ENCODE measurements at places on chromosomes 16 and 17.

GRCh38 chr16:62821824-62822223 lies 785.6 kb upstream of the CDH8 start:
- no peak for DNase-seq

GRCh38 chr17:48294806-48295361 lies 135.1 kb downstream of the SKAP1 start:
- no peak for DNase-seq

DNA sequence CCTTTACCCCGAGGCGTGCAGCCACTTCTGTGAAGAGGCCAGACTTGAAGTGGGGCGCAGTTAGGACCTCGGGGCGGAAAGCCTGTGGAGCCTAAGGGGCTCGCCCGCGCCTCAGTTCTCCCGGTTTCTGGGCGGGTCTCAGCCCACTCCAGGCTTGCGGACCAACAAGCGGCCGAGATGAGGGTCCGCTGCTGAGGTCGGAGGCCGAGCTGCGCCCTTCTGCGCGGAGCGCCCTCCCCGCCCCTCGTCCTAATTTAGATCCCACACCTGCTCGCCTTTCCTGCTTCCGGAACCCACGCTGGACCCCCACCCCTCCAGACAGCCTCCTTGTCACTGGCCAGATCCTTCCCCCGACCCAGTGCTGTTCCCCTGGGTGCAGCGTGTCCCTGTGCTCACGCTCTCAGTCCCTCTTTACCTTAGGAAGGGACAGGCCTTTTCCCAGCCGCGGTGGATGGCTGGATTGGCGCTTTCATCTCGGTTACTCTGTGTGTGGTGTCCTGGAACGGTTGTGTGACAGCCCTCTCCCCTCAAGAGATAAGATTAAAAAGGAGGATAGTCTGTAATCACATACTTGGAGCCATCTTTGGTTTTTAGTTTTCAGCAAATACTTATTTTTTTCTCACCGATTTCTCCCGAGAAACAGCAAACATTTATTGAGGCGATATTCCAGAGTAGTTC lies 933 bp upstream of the ATXN7L3 start:
- no peak for DNase-seq

DNA sequence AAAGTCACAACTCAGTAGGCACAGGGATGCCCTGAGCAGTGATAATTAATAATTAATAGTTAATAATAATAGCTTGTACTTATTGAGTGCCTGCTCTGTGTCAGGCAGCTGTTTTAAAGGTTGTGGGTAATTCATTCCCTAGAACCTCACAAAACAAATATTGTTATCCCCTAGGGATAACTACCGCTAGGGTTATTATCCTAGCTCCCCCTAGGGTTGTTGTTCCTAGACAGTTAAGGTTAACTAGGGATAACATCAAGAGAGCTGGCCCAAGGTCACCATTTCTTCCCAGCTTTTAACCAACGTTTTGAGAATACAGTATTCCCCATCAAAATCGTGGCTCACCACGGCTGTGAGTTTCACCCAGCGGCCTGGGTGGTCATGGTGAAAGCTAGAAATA lies 180.1 kb downstream of the PRKCB start:
- no peak for DNase-seq

- no peak for DNase-seq
Measured at GRCh38 chr17:21376759-21377690, 868 bp downstream of the KCNJ12 start.

DNA sequence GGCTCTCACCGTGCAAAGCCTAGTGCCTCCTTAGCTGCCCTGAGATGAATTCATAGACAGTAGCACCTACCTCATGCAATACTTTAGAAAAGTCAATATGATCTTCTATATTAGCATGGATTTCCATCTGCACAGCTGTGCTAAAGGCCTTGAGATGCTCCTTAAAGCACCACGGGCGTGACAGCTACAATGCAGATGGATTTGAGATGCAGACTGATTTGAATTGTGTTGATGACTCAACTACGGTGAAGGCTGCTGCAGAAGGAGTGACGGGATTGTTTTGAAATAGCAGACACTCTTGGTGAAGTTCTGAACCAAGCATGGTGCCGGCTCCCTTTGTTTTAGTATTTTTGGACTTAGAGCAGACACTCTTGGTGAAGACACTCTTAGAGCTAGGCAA lies 88.2 kb downstream of the SPECC1 start:
- DNase-seq, result no peak

DNA sequence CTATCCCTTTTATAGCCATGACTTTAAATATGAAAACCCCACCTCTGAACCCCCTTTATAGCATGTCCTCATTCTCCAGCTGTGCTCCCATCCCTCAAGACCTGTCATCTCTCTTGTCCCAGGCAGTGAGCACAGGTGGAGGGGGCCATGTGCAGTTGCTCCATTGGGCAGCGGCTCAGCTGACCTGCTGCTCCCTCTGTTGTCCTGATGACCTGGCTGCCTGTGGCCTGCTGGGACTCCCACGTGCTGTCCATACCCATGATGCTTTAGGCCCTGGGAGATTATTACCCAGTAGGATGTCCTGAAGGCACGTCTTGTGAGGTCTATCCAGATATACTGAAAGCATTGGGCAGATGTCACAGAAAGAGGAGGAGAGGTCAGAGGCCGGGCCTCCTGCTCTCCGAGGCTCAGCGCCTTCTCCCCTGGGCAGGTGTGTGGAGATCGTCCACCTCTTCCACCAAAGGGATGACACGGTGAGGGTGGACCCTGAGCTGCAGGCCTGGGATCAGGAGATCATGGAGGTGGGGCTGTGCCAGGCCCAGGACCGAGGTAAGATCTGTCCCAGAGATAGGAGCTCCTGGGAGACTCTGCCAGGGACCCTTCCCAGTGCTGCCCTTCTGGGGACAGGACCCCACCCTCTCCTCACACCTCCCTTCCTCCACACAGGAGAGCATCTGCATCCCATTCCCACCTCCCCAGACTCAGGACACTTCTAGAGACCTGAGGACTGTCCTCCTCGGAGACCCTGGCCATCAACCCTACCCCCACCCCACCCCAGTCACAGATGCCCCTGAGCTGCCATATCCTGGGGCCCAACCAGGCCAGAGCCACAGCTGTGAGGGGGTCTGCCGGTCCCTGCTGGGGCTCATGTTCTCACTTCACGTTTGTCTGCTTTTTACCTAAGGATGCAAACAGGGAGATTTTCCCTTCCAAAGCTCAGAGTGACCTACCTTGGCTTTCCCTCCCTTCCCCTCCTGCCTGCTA lies 58.0 kb downstream of the GOSR1 start:
- no peak for DNase-seq

GRCh38 chr16:88731699-88732098 lies 25.4 kb downstream of the CTU2 start:
- DNase-seq, result no peak

- DNase-seq, result no peak
Measured at GRCh38 chr17:73430848-73431247, 119.0 kb upstream of the CDC42EP4 start.

- no peak for DNase-seq
Measured at GRCh38 chr17:70871180-70871818, 702.0 kb downstream of the KCNJ2 start.

GRCh38 chr17:32303781-32304288 lies 38.1 kb downstream of the C17orf75 start:
- DNase-seq, result no peak

GRCh38 chr16:74029115-74029792 lies 267.4 kb upstream of the PSMD7 start:
- no peak for DNase-seq

- DNase-seq, result no peak
Measured at GRCh38 chr16:49876716-49877129, 20.8 kb upstream of the ZNF423 start.

DNA sequence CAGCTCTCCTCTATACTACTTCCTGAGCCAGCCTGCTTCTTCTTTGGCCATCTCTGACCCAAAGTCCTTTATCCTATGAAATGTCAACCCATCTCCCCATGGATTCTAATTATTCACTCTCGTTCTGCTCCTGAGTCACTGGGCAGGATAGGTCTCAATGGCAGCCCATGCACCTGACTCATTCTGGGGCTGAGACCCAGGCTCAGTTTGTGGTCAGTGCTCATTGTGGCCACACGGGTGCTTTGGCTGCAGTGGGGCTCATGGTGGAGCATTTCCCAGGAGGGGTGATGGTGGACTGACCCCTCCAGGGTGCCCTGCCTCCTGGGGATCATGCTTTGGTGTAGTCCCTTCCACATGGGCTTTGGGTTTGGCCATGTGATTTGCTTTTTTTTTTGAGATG lies 154.8 kb upstream of the WSCD1 start:
- no peak for DNase-seq
